ENCODE measurements at places on chromosomes 11 and 22.

- DNase-seq: peak; percentile 72
Measured at GRCh38 chr22:31248138-31248745, 36.1 kb downstream of the LIMK2 start.

DNA sequence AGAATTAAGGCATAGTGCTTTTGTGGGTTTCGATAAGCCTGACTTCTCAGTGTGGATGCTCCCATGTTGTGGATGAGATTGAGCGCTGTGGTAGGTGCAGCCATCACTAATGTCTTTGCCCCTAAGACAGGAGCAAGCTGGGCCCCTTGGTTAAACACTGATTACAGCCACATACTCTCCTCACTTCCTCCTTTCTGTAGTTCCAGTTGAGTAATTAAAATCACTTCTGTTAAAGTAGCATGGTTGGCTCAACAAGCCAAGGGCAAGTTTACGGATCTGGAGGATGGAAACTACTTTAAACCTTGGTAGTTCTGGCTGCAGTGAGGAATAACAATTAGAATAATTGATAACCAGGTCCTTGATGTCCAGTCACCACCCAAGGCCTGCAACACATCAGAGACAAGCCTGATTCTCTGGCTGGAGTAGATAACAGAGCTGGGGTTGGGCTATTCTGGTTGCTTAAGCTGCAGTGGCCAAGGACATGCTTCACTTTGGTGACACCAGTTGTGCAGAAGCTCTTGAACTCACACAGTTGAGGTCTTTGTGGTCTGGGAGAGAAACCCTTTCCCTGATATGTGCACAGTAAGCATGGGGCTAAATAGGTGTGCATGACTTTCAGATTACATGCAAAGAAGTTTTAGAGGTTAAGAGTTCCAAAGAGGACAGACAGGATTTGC is 81.3 kb downstream of the KIRREL3 start:
- DNase-seq: no peak

DNA sequence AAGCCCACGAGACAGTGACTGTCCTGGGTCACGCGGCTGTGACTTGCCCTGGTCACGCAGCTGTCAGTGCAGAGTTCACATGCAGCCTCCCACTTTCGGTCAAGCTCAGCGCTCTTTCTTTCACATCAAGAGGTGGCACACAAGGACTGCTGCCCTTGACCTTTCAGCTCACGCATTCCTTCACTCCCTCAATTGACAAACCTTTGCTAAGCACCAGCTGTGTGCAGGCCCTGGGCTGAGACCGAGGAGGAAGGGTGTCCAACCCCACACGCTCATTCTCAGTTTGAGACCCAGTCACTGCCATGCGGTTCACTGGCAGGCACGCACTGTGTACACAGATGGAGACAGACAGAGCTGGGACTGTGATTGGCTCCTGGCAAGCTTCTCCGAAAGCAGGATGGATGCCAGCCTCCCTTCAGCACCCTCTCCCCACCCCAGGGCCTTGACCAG is 70.3 kb downstream of the SCUBE1 start:
- DNase-seq: no peak

- DNase-seq: no peak
Measured at GRCh38 chr11:7261578-7261977, 9.9 kb downstream of the SYT9 start.

DNA sequence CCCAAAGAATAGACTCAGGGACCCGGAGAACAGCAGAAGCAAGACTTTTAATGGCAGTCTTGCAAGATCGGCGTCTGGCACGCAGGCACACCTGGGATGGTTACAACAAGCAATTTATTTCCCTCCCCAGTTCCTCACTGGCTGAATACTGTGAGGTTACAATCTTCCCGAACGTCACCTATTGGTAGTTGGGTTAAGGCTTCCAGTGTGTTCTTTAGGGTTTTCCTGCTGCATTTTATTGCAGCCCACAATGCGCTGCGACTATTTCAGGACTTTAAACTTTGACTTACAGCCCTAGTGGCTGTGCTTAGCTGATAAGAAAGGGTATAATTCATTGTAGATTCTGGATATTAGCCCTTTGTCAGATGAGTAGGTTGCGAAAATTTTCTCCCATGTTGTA is 11.5 kb upstream of the TRIM68 start:
- DNase-seq: no peak

- no peak for DNase-seq
Measured at GRCh38 chr11:45193695-45194094, 47.3 kb downstream of the PRDM11 start.

DNA sequence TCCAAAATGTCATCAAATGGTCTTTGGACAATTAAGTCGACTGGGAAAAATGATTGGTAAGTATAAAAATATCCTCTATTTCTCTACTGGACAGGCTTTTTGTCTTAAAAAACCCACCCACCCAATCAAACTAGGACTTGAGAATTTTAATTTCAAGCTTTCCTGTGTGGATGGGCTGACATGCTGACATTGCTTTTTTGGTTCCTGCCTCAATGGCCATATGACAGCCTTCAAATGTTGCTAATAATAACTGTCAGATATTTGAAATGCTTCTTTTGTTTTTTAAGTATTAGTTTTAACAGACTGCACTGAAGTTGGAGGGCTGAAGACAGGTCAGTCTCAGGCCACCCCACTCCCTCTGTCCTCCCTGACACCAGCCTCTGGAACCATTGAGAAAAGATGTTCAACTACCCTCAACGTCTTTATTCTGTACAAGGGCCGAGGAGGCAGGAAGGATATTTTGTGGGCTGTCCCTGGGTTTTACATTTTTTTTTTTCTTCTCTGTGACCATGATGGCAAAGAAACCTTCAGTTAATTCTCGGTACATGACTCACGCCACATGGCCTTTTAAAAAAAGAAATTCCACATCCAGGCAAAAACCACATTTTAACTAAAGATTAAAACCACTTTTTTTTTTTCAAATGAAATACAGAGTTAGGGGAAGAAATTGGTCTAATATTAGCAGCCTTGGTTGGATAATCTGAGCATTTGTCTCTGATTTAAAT is 130.4 kb downstream of the SLC1A2 start:
- no peak for DNase-seq

All from bone marrow (tissue), 2 donors.